ENCODE measurements at places on chromosomes 3 and 15. TPM values are rescaled to one million over a fixed set of nuclear protein-coding genes. Genes with fewer than 3 reads are reported as not detected.

Gene IL17RD
- total RNA-seq: not detected

Gene TTLL13
- total RNA-seq: 0.28 TPM

Gene SLC9A9
- 7.5 TPM for total RNA-seq

Gene GRIP2
- total RNA-seq: not detected

Gene ENTPD3
- total RNA-seq: not detected

Gene NRROS
- 4.6 TPM for total RNA-seq

Gene PARP3
- total RNA-seq: 6.3 TPM

DNA sequence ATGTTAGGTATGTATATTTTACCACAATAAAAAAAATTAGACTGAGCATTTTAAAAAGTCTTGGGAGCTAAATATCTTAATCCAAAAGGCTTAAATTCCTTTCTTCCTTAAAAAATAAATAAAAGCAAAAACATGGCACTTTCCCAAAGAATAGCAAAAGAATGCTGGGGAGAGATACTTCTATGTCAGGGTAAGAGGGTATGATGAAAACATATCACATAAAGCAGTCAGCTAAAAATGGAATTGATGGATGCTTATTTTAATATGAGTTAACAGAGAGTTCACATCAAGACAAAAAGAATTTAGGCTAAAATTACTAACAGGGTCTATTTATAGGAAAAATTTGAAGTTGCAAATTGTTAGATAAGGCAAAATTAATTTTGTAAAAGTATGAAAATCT, 141.0 kb downstream of the MYLK start:
- no peak for DNase-seq

- no peak for DNase-seq
Measured at GRCh38 chr15:29675791-29676301, 146.4 kb downstream of the TJP1 start.

DNA sequence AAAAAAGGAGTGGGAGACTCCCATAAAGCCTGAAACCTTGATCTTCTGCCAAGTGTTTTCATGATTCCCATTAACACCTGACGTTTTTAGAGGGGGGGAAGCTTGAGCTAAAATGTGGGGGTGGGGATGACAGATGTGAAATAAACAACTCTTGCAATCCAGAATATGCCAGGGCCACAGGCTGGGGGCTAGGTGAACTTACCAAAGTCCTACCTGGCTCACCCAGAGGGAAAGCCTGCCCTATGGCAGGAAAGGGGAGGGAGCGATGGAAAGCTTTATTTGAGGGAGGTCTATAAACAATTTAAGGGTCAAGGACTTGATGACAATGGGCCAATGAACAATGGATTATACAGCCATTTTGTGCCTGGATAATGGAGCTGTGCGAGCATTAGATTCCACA, 108.3 kb downstream of the LRIG1 start:
- DNase-seq: no peak

DNA sequence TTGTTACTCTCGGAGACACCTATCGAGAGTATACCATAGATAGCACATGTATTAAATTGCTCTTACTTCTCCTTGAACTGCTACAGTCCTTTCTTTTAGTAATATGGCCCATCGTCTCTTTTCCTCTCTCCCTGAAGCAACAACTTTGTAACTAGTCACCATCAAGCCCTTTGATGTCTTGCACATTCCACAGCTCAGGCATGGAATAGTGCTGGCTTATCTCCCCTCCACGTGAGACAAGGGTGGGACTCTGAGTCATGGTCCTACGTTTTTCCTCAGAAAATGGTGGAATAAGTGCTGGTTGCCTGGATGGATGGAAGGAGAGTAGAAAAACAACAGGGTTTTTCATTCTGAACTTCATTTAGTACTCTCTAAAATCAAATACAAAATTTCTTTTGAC, 163.3 kb upstream of the MBNL1 start:
- DNase-seq: no peak

GRCh38 chr3:61805510-61806080, 244.2 kb downstream of the PTPRG start:
- DNase-seq: no peak

DNA sequence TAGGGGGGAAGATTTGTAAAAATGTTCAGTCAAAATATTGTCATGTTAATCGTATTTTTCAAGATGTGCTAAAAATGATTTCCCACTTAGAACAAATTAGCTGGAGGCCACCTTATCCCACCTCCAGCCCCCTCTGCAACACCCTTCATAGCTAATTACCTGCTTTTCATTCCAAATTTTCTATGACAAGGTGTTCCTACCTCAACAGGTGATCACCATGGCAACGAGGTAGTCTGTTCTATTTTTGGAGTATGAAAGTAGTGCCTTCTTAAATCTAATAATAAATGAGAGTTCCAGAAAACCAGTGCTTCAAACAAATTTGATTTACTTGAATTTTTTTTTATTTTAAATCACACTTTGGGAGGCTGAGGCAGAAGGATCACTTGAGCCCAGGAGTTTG, 149.8 kb downstream of the FNDC3B start:
- DNase-seq: no peak

- DNase-seq: no peak
Measured at GRCh38 chr3:135149707-135150681, 354.9 kb downstream of the EPHB1 start.

DNA sequence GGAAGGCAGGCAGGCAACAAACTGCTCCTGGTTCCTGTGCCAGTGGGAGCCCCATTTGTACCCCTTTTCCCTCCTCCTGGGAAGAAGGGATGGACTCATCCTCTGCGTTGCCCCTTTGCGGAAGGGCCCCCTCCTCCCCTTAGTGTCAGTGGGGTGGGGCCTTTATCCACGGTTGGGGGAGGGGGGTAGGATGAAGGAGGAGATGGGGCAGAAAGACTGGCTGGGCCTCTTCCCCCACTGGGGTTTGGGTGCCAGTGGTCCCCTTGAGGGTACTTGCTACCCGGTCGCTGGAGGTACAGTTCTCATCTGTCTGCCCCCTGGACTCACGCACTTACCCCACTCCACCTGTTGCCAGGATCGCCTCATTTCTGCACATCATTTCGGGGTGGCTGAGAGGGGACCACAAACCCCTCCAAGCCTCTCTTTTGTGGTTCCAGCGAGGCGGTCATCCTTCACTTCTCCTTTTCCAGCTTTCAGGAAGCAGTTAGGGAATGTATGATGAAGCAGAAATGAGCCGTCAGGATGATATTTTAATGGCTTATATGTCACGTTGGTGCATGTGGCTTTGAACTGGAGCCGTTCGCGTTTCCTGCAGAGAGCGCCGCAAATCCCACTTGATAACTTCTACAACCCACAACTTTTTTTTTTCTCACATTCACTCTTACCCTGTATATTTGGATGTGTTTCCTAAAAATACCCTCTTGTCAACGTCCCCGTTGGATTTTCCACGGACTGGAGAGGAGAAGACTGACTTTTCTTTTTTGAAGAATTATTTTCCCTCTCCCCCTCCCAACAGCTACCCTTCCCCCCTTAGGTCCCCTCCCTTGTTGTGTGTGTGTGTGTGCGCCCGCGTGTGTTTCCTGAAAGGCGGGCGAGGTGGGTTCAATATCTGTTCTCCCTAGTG, at the start of gene ZIC4:
ZIC4 (minus strand) TSS at position 516 of the 904 bp plus-strand sequence. CDS start 3,746 bp downstream, outside the sequence.
- no peak for DNase-seq

- DNase-seq: no peak
Measured at GRCh38 chr3:185754920-185755319, 69.9 kb downstream of the IGF2BP2 start.

GRCh38 chr3:39641274-39641673, 168.1 kb upstream of the MYRIP start:
- no peak for DNase-seq

GRCh38 chr3:168331756-168332155, 236.0 kb upstream of the GOLIM4 start:
- DNase-seq: no peak

GRCh38 chr3:15638193-15638890, 36.8 kb downstream of the BTD start:
- no peak for DNase-seq

- DNase-seq: no peak
Measured at GRCh38 chr15:70245932-70246622, 148.4 kb upstream of the TLE3 start.

GRCh38 chr3:85148036-85148435, 189.2 kb downstream of the CADM2 start:
- DNase-seq: no peak

- no peak for DNase-seq
Measured at GRCh38 chr3:65619451-65619881, 419.3 kb downstream of the MAGI1 start.

GRCh38 chr3:72811571-72811970, 36.7 kb downstream of the SHQ1 start:
- DNase-seq: no peak

DNA sequence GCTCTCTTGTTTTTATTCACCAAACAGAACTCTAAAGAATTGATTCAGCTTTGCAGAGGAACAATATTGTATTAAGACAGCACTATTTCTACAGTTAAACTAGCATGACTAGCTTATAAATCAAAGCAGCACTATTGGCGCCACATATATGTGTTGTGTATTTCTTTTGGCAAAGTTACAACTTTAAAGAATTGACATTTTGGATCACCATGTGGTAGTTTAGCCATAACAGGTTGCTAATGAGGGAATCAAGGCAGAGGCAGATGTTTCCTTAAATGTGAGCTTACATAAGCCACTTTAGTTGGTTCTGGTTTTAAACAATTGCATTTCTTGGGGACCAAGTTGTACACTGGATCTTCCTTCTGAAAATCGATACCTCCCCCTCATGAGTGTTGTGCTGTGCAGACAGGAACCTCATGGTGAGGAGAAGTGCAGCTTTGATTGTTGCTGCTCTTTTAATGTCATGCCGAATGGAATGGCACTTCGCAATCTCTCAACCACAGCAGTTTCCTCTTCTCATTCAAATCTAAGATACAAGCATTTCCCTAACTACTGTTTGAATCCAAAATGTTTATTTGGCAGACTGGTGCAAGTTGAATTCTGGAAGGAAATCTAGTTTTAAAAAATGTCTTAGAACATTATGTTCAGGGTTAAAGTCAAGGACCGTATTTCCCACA, 151.2 kb downstream of the MYRIP start:
- no peak for DNase-seq

- no peak for DNase-seq
Measured at GRCh38 chr3:88231207-88231606, 81.4 kb downstream of the C3orf38 start.

GRCh38 chr3:17733768-17734167, 8.7 kb downstream of the TBC1D5 start:
- DNase-seq: no peak

DNA sequence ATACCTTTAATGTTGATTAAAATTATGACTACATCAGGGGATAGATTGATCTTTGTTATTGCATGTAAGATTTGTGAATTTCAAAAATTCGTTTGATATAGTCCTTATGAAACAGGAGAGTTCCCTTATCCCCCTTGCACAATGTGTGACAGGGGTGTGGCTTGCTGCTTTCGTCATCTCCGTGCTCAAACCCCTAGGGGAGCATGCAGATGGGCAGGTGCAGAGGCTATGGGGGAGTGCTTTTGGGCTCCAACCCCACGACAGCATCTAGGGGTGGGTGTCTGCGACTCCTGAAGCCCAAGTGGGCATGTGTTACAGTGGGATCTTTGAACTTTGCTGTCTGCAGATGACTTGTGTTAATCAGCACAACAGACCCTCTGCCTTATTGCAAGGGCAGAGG, 360.1 kb upstream of the GOLIM4 start:
- no peak for DNase-seq

GRCh38 chr3:126351086-126351770, 6.0 kb downstream of the KLF15 start:
- no peak for DNase-seq
